ENCODE measurements at places on chromosomes 1 and 21. TPM values are rescaled to one million over a fixed set of nuclear protein-coding genes. Genes with fewer than 3 reads are reported as not detected.
A peak's percentile ranks its signal among the peaks of the same experiment; 100 is the strongest.

- H3K36me3 ChIP-seq: no peaks in the 10 kb centered on the region
- DNase-seq: no peak
- H3K4me1 ChIP-seq: no peaks in the 10 kb centered on the region
- H3K4me3 ChIP-seq: no peak overlapping the region
- no peaks in the 10 kb centered on the region for H3K27me3 ChIP-seq
Observed at GRCh38 chr1:93813076-93813475, 65.9 kb downstream of the DNTTIP2 start.

GRCh38 chr1:229164348-229164747 lies 106.6 kb upstream of the RAB4A start:
- H3K27me3 ChIP-seq: no peaks in the 10 kb centered on the region
- H3K27ac ChIP-seq: peak overlapping the region; percentile 83
- H3K36me3 ChIP-seq: no peaks in the 10 kb centered on the region

Gene RNF186
- total RNA-seq: 46.7 TPM

Gene SPATA45
- not detected for total RNA-seq

DNA sequence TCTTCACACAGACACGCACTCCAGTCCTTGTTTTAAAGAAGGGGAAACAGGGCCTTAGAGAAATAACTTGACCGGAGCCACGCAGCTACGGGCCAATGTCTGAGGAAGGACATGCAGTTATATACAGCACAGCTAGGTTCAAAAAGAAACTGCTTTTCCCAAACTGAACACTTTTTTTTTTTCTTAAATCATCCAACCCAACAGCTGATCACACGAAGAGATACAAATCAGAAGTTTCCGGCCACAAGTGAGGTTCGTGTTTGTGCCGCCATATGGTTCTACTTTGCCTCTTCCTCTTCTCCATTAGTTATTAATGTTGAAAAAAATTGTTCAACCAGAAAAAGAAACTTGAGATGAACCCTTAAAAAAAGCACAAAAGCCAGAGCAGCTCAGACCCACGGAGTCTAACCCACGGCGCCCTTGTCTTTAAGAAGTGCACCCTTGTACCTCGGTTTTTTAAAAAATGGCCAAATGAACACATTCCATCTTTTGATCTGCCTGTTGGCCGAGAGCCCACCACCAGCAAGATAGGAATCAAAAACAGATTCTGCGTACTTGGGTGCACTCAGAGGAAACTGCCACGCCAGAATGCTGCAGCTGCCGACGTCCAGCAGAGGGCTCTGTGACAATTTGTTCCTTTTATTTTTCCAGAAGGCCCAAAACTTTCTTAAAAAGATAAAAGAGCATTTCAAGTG lies 78.9 kb downstream of the SLC66A1 start:
- DNase-seq: peak; percentile 71
- H3K36me3 ChIP-seq: no peaks in the 10 kb centered on the region
- H3K4me1 ChIP-seq: peaks cover 52% of the 10 kb centered on the region
- H3K27me3 ChIP-seq: no peaks in the 10 kb centered on the region

DNA sequence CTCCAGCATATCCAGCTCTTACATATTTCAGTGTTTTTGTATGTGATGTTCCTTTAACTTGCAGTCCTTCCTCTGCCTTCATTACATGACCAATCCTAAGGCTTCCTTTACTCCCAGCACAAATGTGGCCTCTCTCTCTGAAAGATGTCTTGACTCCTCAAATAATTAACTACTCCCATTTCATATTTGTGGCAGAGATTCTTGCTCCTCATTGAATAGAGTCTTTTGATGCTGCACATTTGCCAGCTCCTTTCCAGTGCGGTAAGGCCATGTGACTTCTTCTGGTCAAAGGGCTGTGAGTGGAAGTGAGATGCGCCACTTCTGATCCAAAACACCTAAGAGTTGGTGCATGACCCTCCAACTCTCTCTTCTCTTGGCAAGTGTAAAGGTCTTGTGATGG lies 19.1 kb upstream of the LAMC1 start:
- no peaks in the 10 kb centered on the region for H3K4me1 ChIP-seq
- no peaks in the 10 kb centered on the region for H3K27me3 ChIP-seq
- H3K4me3 ChIP-seq: no peak overlapping the region
- no peak for DNase-seq
- no peaks in the 10 kb centered on the region for H3K36me3 ChIP-seq

DNA sequence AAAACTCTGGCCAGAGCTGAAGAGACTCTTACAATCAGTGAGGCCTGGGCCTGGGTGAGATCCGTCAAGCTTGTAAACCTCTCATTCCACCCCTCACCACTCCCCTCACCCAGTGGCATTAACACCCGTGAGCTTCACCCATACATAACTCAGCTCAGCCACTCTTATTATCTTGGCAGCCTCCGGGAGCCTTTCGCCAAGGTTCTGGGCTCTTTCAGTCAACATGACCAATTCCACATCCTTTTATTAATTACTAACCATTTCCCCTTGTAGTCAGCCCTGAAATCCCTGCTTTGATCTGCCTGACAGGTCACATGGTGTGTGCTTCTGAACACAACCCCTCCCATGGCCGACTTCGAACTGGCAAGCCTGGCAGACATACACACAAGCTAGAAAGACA lies 134.8 kb downstream of the SETD4 start:
- H3K36me3 ChIP-seq: no peaks in the 10 kb centered on the region
- H3K4me1 ChIP-seq: peaks cover 2% of the 10 kb centered on the region
- H3K4me3 ChIP-seq: no peak overlapping the region
- H3K27ac ChIP-seq: no peak overlapping the region
- no peaks in the 10 kb centered on the region for H3K27me3 ChIP-seq

GRCh38 chr1:1038694-1039093 lies 18.8 kb downstream of the AGRN start:
- no peak for DNase-seq
- H3K36me3 ChIP-seq: no peaks in the 10 kb centered on the region
- H3K27me3 ChIP-seq: peaks cover 36% of the 10 kb centered on the region
- H3K4me3 ChIP-seq: no peak overlapping the region
- H3K4me1 ChIP-seq: peaks cover 11% of the 10 kb centered on the region
- no peak overlapping the region for H3K27ac ChIP-seq

- H3K27ac ChIP-seq: no peak overlapping the region
- no peaks in the 10 kb centered on the region for H3K27me3 ChIP-seq
- H3K4me3 ChIP-seq: no peak overlapping the region
Observed at GRCh38 chr21:43020771-43021170, 46.4 kb downstream of the PKNOX1 start.

Gene TMEM125
- total RNA-seq: 66.8 TPM

GRCh38 chr1:185318431-185319138 lies 1.5 kb upstream of the IVNS1ABP start:
- no peaks in the 10 kb centered on the region for H3K36me3 ChIP-seq
- no peak overlapping the region for H3K4me3 ChIP-seq
- peak overlapping the region; percentile 98 for H3K27ac ChIP-seq
- H3K4me1 ChIP-seq: peaks cover 29% of the 10 kb centered on the region
- DNase-seq: no peak

Gene CFHR5
- not detected for total RNA-seq

GRCh38 chr1:83113652-83114051 lies 885.3 kb downstream of the TTLL7 start:
- H3K27me3 ChIP-seq: no peaks in the 10 kb centered on the region
- no peak overlapping the region for H3K4me3 ChIP-seq
- H3K36me3 ChIP-seq: no peaks in the 10 kb centered on the region
- no peaks in the 10 kb centered on the region for H3K4me1 ChIP-seq
- DNase-seq: no peak
